Immature natural killer cell (primary cell): ENCODE measurements at places on chromosomes 6 and 20. TPM values are rescaled to one million over a fixed set of nuclear protein-coding genes. Genes with fewer than 3 reads are reported as not detected.

Gene ETV7
- polyA plus RNA-seq: 2.0 TPM

Gene BTNL2
- polyA plus RNA-seq: not detected

Gene IL17A
- not detected for polyA plus RNA-seq

Gene IRF4
- 0.51 TPM for polyA plus RNA-seq

Gene ADTRP
- not detected for polyA plus RNA-seq

Gene TRIM15
- not detected for polyA plus RNA-seq

Gene FAM217A
- polyA plus RNA-seq: not detected

Gene KCNK15
- not detected for polyA plus RNA-seq

Gene RAB44
- not detected for polyA plus RNA-seq

Gene RXRB
- polyA plus RNA-seq: 6.0 TPM

Gene SMIM26
- 181 TPM for polyA plus RNA-seq

Gene RAMACL
- 0.58 TPM for polyA plus RNA-seq

Gene ASIP
- polyA plus RNA-seq: not detected

Gene ZSCAN16
- polyA plus RNA-seq: 5.8 TPM

Gene GJA1
- polyA plus RNA-seq: not detected

Gene MCCD1
- not detected for polyA plus RNA-seq

Gene CFB
- polyA plus RNA-seq: not detected

Gene SLC26A8
- polyA plus RNA-seq: not detected

Gene CEP85L
- polyA plus RNA-seq: 20.1 TPM

Gene ZKSCAN3
- polyA plus RNA-seq: 4.7 TPM

Gene OPN5
- not detected for polyA plus RNA-seq

Gene VSX1
- polyA plus RNA-seq: not detected

Gene GGT7
- 0.85 TPM for polyA plus RNA-seq

Gene HLA-C
- 4,197 TPM for polyA plus RNA-seq

Gene ADGRG6
- polyA plus RNA-seq: 0.47 TPM

Gene ACSS2
- polyA plus RNA-seq: 1.5 TPM

Gene ADGRF1
- not detected for polyA plus RNA-seq

Gene CNKSR3
- 0.13 TPM for polyA plus RNA-seq

Gene MLN
- polyA plus RNA-seq: not detected

Gene TOP1
- polyA plus RNA-seq: 16.0 TPM

Gene GFOD1
- polyA plus RNA-seq: 49.3 TPM

Gene SPATA25
- not detected for polyA plus RNA-seq

Gene PXDC1
- polyA plus RNA-seq: not detected

Gene TMEM63B
- 0.25 TPM for polyA plus RNA-seq
